Smooth muscle cell of the brain vasculature (primary cell): ENCODE measurements at places on chromosomes 13 and 19.

DNA sequence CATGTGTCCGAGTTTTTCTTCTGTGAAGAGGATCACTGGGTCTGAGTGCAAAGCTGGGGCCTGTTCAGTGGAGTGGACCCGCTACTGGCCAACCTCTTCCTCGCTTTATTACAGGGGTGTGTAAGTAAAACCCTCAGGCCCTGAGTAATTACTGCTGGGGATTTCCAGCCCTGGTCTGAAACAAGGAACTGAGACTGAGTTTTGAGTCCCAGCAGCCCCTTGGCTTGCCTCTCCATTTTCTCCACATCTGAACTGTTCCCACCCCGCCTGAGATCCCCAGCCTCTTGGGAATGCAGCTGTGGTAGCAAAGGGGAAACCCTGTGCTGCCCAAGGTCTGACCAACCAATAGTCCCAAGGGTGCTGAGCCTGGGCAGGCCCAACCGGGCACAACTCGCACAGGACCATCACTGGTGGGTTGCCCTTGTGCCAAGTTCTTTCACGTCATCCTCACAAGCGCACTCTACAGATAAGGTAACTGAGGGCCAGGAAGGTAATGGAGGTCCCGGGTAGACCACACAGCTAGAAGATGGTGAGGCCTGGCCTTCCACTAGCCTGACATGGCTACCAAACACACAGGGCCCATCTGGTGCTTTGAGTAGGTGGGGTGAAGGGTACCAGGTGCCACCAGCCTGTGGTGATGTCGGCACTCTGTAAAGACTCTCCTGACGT lies 13.7 kb upstream of the SLC35E1 start:
- DNase-seq, result no peak

DNA sequence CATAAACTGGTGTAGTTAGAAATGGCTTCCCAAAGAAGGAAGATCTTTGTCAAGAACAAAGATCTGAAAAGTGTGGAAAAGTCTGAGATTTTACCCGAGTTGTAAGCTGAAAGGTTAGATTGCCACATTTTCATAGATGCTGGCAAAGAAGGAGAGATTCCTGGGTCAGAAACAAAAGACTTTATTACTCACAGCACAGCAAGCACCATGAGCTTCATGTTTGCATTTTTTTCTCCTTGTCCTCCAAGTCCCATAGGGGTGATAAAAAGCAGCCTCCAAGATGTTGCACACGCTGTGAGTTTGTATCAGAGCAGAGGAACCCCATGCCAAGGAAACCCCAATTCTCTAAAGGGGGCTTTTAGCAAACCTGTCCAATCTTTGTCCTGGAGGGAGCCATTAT lies 29.3 kb downstream of the MZT1 start:
- DNase-seq, result no peak

GRCh38 chr13:100899720-100900316 lies 225.2 kb upstream of the TMTC4 start:
- no peak for DNase-seq

DNA sequence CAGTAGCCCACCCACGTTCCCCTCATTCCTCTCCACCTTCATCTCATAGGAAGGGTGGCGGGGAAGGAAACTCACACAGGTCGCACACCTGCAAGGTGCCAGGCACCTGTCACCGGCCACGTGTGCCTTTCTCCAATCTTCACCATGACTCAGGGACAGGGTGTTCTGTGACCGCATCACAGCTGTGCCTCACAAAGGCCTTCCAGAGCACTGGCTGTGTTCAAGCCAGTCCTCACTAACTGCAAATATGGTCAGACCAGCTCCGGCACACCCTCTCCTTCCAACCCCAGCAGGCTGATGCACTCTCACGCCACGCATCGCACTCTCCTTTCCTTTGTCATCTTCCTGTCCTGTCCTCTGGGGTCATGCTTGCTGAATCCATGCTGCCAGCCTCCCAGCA lies 415.9 kb downstream of the IRS2 start:
- no peak for DNase-seq

DNA sequence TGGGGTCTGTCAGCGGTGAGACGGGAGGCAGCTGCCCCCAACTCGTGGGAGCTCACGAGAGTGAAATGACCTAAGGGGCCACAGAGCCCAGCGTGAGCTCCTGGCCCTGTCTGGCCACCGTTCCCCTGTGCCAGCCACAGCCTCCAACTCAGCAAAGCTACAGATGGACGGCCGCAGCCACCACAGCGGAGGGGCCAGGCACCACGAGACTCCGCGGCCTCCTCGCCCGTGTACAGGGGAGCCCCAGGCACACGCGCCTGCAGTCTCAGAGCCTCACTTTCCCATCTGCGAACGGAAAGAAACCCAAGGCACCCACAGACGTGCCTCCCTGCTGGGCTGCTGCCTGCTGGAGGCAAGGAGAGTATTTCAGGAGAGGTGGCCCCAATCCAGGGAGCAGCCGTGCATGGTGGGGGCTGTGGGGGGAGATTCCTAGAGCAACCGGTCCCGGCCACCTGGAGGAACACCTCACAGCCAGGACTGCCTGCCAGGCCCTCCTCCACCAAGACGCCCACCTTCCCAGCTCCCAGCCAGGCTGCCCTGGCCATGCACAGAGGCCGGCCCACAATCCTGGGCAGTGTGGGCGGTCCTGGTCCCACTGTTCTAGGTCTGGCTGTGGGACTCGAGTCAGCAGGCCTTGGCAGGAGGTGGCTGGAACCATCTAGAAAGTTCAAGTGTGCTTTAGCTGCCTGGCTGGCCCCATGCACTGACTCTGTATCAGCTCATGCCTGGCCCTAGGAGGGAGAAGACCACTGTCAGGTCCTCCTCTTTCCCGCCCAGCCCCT lies 1.9 kb downstream of the MKNK2 start:
- DNase-seq, result no peak

GRCh38 chr13:110913322-110914080 lies 1.4 kb downstream of the ANKRD10 start:
- DNase-seq, result no peak

GRCh38 chr13:35841060-35841521 lies 290.1 kb downstream of the DCLK1 start:
- no peak for DNase-seq

GRCh38 chr13:38582133-38582532 lies 104.7 kb upstream of the FREM2 start:
- peak; percentile 2 for DNase-seq

DNA sequence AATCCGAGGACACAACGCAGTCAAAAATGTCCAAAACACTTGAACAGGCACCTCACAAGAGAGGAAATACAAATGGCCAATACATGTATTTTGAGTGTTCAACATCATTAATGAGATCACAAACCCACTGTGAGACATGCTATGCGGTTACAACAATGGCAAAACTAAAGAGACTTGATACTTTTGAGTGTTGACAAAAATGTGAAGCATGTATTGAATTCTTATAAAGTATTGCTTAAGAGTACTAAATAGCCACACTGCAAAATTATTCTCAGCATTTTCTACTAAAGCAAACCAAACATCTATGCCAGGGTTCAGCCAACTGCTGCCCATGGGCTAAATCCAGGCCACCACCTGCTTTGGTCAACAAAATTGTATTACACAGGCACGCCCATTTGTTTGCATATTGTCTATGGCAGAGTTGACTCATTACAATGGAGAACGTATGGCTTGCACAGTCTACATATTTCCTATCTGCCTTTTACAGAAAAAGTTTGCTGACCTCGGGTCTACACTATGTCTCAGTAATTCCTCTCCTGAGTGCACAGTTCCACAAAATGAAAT lies 135.3 kb downstream of the B3GLCT start:
- no peak for DNase-seq

DNA sequence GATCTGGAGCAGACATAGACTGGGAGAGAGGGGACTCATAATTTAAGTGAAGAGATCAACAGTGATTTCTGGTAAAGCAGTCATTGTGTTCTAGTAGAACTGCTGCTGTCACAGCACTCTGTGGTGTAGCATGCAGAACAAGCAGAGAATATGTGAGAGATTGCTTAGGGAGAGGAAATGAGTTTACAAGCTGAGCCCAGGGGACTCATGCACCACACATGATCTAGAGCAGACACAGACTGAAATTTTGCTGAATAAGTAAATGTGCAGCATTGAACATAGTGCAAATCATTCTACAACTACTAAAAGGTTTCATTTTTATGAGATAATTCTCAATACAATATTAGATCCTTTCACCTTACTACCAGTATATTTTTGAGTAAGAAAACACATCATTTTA lies 125.7 kb downstream of the MYO16 start:
- no peak for DNase-seq

DNA sequence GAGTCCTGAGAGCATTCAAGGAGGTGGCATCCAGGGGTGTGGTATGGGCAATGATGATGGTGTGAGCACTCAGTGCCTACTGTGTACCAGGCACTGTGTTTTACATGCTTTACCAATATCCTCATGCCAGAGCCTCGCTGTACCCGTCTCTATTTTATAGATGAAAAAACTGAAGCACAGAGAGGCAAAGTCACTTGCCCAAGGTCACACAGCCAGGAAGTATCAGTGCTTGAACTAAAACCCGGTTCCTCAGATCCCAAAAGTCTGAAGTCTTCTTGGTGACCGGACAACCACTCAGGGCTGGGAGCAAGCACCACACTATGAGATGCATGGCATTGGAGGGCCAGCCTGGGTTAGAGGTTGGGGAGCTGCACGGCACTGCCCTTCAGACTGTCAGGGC lies 84.1 kb downstream of the CHST8 start:
- no peak for DNase-seq

- no peak for DNase-seq
These were observed 1.0 kb upstream of the ETHE1 start for GRCh38 chr19:43527860-43528622.

DNA sequence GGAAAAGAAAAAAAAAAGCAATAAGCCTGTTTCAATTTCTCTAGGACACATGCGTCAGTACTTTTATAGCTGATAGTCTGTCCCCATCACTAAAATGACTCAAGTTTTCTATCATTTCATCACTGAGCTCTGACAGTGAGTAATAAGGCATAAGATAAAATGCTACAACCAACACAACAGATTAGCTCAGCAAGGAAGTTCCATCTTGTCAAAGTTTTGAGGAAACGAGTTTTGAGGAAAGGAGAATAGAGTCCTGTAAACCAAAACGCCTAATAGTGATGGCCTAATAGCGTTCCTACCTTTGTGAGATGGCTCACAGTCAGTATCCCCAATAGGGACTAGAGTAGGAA lies 145.1 kb downstream of the LACC1 start:
- no peak for DNase-seq

DNA sequence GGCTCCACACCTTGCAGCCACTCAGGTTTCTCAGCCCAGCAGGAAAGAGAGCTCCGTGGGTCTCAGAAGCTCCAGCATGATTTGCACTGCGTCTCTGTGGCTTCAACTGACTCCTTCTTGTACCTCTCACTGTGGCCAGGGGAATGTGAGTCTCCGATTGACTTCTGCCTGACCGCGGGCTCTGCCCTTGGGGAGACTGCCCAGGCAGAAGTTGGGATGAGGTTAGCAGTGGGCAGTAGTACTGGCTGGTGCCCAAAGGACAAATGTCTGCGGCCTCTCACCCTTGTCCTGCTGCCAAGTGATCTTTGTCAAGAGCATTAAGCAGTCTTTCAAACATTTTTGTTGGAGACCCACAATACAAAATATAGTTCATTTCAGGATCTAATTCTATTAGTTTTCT lies 34.4 kb upstream of the FXYD3 start:
- no peak for DNase-seq

- no peak for DNase-seq
These were observed 23.4 kb upstream of the SLC7A10 start for GRCh38 chr19:33248954-33249613.

GRCh38 chr19:21468791-21469190 lies 36.6 kb upstream of the ZNF429 start:
- no peak for DNase-seq

DNA sequence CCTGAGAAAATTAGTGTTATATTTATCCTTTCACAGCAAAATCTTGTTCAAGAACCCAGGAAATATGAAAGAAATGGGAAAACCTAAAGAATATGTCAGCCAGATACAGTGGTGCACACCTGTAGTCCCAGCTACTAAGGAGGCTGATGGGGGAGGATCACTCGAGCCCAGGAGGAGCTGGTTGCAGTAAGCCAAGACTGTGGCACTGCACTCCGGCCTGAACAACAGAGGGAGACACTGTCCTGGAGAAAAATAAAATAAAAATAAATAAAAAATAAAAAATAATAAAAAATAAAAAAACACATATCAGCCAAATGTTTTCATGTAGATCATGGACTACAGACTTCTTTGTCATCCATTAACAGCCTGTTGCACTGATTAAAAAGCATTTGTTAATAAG lies 244.8 kb upstream of the KLHL1 start:
- DNase-seq, result no peak
